ENCODE measurements at places on chromosomes 12 and 14.
A peak's percentile ranks its signal among the peaks of the same experiment; 100 is the strongest.

DNA sequence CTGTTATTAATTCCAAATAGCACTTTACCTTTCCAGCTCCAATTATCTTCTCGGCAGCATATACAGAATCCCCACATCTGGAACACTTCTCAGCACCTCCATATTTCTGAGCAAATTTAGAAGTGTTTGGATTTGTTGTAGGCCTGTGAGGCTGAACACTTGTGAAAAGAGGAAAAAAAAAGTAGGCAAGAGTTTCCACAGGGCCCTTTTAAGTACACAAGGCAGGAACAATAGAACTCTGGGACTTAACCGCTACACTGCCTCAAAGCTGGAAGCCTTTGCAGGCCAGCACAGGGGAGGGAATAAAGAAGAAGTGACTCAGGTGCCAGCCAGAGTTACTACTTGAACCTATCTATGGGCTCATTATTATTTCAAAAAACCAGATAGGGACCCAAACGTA, 18.6 kb downstream of the CSRP2 start:
- no peak for DNase-seq

DNA sequence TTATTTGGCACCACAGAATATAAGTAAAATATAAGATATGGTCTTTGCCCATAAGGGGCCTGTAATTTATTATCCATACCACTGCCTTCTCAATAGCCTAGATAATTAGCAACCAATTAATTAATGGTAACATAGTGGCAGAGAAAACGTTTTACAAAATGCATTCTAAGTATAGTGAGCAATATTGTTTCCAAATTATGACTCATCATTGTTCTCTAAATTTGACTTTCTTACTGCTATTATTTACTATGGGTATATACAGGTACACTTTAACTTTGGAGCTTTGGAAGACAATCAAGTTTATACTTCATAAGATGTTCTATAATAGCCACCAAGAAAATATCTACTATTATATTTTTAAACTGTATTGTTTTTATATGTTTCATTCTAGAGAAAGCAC, 26.7 kb downstream of the DCP1B start:
- DNase-seq = no peak

- no peak for DNase-seq
Observed at GRCh38 chr14:76976240-76977005, 52.1 kb downstream of the IRF2BPL start.

DNA sequence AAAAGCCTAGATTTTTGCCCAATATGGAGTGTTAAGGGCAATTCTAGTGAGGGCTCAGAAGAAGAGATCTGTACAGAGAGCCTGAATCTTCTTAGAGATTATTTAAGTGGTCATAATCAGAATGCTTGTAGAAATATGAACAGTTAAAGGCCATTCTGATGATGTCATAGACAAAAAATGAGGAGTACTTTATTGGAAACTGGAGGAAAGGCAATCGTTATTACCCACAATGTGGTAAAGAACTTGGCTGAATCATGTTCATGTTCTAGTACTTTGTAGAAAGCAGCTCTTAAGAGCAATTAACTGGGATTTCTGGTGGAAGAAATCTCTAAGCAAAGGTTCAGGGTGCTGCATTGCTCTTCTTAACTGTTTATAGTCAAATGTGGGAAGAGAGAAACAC, 36.4 kb upstream of the SYT10 start:
- no peak for DNase-seq

GRCh38 chr12:53324113-53324778, 2.8 kb upstream of the AAAS start:
- DNase-seq = no peak

GRCh38 chr12:57744194-57744776, 554 bp upstream of the TSPAN31 start:
- DNase-seq = no peak

DNA sequence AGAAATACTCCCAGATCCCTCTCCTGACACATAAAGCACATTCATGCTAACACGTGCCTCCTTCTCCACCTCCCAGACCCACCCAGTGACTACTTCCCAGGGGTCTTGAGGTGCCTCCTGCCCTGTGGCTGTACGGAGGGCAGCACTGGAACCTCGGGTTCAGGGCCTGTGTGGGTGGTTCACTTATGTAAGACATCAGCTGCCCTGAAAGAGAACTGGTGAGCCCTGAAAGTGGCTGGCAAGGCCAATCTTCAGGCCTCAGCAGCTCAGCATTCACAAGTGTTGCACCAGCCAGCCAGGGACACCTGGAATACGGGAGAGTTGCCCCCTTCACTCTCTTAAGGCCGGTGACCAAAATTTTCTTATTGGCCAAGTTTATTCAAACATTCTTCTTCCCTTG, 38.9 kb upstream of the NTF3 start:
- no peak for DNase-seq

DNA sequence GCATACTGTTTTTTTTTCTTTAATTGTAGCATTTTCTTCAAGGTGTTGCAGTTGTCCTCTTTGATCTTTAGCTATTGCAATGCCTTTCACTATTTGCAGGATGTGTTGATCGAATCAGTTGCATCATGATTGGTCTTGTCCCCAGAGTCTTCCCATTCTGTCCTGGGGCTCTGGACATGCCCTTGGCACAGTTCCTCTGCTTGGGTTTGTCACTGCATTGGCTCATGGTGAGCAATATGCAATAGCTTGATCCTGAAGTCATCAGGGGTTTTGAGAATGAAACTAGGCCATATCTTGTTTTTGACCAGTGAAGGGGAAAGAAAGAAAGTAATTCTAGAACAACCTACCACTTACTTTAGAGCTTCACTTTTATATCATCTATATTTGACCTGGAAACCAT, 281.5 kb downstream of the TMEM117 start:
- no peak for DNase-seq

GRCh38 chr14:100072783-100073346, 7.6 kb downstream of the EVL start:
- no peak for DNase-seq

- DNase-seq = no peak
Observed at GRCh38 chr14:71764701-71765382, 167.4 kb upstream of the RGS6 start.

DNA sequence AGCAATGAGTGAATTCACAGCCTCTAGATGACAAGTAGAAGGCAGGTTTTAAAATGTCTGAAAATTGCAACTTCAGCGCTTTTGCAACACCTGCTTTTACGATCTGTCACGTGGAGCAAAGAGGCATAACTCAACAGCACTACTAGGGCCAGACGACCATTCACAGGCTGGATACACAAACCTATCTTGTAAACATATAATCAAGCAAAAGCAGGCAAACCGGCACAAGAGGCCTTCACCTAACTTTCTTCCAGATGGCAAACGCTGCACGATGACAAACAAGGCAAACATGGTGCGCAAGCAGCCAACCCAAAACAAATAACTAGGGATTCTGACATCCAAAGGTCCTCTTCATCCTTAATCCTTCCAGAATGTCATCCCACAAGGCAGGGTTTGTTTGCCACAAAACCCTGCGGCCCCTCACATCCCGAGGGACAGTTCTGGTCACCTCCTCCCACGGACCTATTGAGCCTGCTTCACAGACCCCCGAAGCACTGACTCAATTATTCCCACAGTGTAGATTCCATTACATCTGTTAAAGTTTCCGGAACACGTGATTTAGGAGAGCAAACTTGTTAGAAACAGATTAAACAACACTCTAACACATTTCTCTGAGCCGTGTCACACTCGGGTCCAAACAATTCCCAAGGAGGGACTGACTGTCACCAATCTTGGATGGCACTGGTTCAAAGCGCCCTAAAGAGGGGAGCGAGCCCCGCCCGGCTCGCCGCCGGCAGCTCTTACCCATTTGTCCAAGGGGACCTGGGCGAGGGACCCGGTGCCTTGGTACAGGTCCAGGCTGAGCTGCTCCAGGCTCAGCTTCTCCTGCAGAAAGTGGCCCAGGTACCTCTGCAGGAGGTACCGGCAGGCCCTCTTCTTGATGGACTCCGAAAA, 823 bp downstream of the ATG2B start:
- DNase-seq = no peak

- peak; percentile 16 for DNase-seq
Observed at GRCh38 chr12:43835656-43836474, at the start of gene TMEM117. TMEM117 (plus strand) TSS chr12:43836081.

DNA sequence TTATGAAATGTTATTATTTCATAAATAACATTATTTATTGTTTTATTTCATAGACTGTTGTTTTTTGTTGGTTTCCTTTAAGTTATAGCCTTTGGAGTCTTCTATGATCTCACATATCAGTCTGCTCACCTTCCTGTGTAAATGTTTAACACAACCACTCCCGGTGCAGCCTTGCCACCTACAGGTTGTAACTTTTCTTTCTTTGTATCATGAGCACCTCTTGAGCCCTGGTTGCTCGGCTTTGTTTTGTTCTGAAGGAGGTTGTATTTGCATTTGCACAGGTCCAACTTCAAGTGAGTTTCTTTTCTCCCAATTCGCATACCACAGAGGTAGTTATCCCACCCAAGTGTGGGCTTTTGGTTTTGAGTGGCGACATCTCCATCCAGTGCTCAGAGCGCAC, 121.4 kb downstream of the SLC15A4 start:
- no peak for DNase-seq

- DNase-seq = no peak
Observed at GRCh38 chr12:103715494-103715893, 125.5 kb downstream of the NT5DC3 start.

DNA sequence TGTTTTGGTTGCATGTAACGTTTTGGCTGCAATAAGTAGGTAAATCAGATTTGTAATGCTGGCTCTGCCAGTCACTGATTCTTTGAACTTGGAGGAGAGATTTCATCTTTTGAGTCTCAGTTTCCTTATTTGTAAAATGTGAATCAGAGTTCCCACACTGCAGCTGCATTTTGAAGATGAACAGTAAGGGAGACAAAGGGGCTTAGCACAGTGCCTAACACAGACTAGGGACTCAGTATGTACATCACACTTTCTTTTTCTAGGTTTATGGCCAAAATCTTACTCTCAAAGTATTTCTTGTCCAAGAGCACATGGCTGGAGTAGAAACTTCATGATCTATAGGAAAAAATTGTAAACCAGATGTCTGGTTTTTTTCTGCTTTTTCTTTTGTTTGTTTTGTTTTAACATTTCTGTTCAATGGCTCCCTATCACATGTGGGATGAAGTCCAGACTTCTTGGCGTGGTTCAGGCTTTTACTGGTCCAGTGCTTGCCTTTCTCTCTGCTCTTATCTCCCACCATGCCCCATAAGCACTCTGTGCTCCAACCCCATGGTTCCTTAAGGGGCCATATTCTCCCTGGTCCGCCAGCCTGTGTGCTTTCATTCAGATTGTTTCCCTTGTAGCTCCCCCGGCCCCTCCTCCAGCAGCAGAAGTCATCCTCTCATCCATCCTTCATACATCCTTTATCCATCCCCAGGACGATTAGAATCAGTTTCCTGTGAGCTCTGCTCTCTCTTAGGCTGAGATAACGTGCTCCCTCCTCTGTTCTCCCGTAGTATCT, 58.0 kb downstream of the SYNE2 start:
- no peak for DNase-seq

DNA sequence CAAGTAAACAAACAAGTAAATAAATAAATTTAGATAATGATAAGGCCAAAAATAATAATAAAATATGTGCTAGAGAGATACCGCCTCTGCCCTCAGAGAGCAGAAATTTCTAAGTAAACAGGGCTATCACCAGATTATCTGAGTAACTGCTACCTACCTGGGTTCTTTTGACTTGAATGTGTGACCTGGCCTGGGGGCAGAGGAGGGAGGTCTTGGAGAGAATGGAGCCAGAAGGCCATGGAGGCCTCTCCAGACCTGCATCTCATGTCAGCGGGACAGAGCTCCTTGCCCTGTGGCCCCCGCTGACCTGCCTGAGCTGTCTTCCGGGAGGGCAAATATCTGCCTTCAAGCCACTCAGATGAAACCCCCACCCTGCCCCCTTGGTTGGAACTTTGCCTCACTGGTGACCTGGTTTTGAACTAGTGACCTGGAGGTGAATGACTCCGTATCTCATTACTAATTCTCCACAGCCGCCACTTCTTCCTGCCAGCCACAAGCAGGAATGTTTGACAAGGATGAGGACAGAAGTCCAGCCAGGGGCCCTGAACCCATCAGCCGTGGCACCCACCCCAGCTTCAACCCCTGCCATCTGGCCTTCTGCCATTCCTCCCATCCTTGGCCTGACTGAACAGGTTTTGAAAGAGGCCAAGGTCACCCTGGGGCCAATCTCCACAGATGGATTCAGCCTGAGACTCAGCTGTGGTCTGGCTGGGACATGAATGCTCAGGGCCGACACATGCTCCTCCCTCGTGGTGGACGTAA, 86.8 kb upstream of the PARP11 start:
- DNase-seq = no peak

DNA sequence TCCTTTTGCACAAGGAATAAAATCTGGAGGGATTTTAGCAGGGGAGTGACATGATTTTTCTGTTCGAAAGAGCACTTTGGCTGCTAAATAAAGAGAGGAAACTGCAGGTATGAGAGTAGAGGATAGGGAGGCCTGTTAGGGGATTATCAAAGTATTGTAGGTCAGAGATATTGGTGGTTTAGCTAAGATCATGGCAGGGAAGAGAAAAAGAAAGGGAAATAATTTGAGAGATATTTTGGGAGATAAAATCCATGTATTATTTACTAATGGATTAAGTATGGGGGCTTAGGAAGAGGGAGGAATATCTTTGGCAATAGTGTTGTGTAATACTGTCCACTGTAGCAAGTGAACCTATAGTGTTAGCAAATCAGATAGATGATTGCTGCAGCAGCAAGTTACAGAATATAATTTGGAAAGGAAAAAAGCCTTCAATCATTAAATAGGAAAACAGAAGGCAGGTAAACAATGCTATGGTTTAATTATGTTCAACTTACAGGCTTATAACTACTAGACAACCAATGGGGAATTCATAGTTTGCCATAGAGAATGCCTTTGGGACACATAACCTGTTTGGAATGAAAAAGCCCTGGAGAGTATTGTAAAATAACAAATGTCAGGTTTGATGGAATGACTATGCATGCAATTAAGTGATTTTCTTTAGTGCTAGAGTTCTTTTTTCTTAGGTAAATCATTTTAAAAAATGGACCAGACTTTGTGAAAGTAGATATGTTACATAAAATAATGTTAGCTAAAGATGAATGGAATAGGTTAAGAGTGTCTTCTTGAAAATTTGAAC, 50.5 kb downstream of the ADIPOR2 start:
- no peak for DNase-seq

- no peak for DNase-seq
Observed at GRCh38 chr12:111404362-111405148, 1.2 kb upstream of the SH2B3 start.

- no peak for DNase-seq
Observed at GRCh38 chr12:57621497-57622292, 10.5 kb downstream of the ARHGEF25 start.
